ENCODE measurements at places on chromosomes 16 and 17. TPM values are rescaled to one million over a fixed set of nuclear protein-coding genes. Genes with fewer than 3 reads are reported as not detected.

- H3K36me3 ChIP-seq, result no peaks in the 10 kb centered on the region
- H3K27ac ChIP-seq, result no peak overlapping the region
- no peak for DNase-seq
- no peaks in the 10 kb centered on the region for H3K27me3 ChIP-seq
These were observed 51.5 kb downstream of the LDHD start for GRCh38 chr16:75065149-75065505.

DNA sequence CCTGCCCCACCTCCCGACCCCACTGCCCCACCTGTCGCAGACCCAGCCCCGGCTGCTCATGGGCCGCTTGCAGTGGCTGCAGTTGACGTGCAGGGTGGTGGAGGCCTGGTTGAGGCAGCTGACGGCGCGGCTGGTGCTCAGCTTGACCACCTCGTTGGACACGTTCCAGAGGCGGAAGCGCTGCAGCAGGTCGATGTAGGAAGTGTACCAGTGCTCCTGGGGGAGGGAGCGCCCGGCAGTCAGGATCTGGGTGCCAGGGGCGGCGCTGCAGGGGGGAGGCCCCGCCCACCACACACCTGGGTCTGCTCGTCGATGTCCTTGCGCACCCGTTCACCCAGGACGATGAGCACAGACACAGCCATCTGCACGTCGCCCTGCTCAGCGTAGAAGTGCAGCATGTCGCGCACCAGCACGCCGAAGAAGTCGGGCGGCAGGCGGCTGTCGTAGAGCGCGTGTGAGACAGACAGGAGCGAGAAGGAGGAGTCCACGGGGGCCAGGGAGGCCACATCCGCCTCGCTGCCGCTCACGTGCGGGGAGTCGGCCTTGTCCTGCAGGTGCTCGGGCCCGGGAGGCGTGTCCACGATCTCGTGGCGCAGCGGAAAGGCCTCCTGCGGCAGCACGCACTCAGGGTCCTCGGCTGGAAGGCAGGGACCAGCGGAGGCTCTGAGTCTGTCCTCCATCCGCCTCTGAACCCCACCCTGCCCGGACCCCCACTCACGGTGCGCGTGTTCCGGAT, 995 bp upstream of the JMJD8 start:
- H3K4me3 ChIP-seq, result peak overlapping the region; percentile 66
- H3K27ac ChIP-seq, result peak overlapping the region; percentile 84
- no peak for DNase-seq
- H3K27me3 ChIP-seq, result no peaks in the 10 kb centered on the region
- peaks cover 47% of the 10 kb centered on the region for H3K4me1 ChIP-seq
- H3K36me3 ChIP-seq, result peaks cover 15% of the 10 kb centered on the region

GRCh38 chr16:73031155-73031866, 16.6 kb downstream of the ZFHX3 start:
- no peak overlapping the region for H3K4me3 ChIP-seq
- H3K27me3 ChIP-seq, result no peaks in the 10 kb centered on the region
- DNase-seq, result no peak
- no peak overlapping the region for H3K27ac ChIP-seq
- no peaks in the 10 kb centered on the region for H3K36me3 ChIP-seq

DNA sequence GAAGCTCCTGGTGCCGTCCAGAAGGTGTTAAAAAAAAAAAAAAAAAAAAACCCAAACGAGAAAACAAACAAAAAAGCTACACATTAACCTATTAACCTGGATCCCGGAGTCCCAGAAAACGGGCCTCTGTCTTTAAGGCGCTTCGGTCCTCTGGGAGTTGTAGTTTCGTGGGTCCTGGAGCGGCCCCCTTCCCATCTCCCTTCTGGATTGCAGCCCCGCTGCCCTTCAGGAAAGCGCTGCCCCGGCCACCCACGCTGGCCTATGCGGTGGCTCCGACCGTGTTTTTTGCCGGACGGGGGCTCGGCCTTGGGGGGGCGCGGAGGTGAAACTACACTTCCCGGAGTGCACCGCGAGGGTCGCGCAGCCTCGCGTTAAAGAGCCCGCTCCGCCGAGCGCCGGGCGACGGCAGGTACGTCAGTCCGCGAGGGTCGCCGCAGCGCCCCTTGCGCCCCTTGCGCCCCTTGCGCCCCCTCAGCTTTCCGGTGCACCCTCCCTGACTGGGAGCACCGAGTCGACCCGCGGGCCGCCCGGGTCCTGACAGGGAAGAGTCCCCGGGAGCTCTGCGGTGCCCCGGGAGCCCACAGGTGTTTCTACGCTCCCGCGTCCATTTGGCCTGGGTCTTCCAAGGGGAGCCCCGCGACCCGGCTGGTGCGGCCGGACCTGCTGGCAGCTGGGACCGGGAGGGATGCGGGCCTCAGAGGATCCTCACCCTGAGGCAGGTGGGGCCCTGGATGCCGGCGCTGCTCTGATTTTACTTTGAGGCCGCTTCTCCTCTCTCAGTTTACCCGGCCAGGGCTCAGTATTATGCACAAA, at the start of gene FCSK:
Gene FCSK, plus strand, starts transcription at position 374 of the 813 bp plus-strand sequence. CDS start 8,596 bp downstream, outside the sequence.
- H3K4me3 ChIP-seq, result peak within 1 kb of the TSS; percentile 96
- H3K4me1 ChIP-seq, result no peaks in the 10 kb centered on the region
- no peaks in the 10 kb centered on the region for H3K36me3 ChIP-seq
- H3K27me3 ChIP-seq, result no peaks in the 10 kb centered on the region
- no peak for DNase-seq

GRCh38 chr16:50153596-50154419, 702 bp downstream of the TENT4B start:
- peak overlapping the region; percentile 86 for H3K4me3 ChIP-seq
- H3K4me1 ChIP-seq, result peaks cover 25% of the 10 kb centered on the region
- H3K27ac ChIP-seq, result peak overlapping the region; percentile 97
- H3K36me3 ChIP-seq, result no peaks in the 10 kb centered on the region
- H3K27me3 ChIP-seq, result no peaks in the 10 kb centered on the region

- no peaks in the 10 kb centered on the region for H3K36me3 ChIP-seq
- H3K27me3 ChIP-seq, result no peaks in the 10 kb centered on the region
- no peak for DNase-seq
- no peak overlapping the region for H3K27ac ChIP-seq
These were observed 126.0 kb upstream of the GOT2 start for GRCh38 chr16:58859958-58860669.

DNA sequence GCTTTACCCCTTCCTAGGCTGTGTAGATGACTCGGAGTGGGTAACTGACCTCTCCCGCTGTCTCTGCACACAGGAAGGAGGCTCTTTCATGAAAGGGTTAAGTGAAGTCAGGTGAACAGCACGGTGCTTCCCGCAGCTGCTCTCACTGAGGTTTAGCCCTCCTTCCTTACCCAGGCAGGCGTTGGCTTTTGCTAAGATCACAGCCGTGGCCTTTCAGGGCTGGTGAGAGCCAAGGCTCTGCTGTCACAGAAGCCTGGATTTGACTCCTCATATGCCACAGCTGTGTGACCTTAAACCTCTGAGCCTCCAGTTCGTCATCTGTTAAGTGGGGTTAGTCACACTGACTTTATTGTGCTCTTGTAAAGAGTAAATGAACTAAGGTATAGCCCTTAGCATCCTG, 90.9 kb upstream of the PLCG2 start:
- H3K27ac ChIP-seq, result no peak overlapping the region
- no peaks in the 10 kb centered on the region for H3K36me3 ChIP-seq
- no peaks in the 10 kb centered on the region for H3K27me3 ChIP-seq
- peaks cover 21% of the 10 kb centered on the region for H3K4me1 ChIP-seq
- H3K4me3 ChIP-seq, result no peak overlapping the region

DNA sequence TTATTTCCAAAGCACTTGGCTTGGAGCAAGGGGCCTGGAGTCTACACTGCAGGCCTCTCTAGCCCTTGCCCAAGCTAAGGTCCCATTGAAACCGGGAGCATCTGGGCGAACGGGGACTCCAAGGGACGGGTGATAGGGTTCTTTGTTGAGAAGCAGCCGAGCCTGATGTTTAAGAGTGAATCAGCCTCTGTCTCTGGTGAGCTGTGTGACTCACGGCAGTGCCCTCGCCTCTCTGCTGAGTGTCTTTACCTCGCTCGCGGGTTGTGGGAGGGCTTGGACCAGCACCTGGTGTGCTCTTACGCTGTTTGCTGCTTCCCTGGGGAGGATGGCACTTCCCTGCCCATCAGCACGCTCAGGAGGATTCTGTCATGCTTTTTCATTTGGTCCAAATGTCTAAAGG, 1.3 kb downstream of the HGS start:
- no peaks in the 10 kb centered on the region for H3K27me3 ChIP-seq
- H3K36me3 ChIP-seq, result no peaks in the 10 kb centered on the region
- peaks cover 28% of the 10 kb centered on the region for H3K4me1 ChIP-seq
- peak overlapping the region; percentile 92 for H3K27ac ChIP-seq
- peak overlapping the region; percentile 98 for H3K4me3 ChIP-seq

DNA sequence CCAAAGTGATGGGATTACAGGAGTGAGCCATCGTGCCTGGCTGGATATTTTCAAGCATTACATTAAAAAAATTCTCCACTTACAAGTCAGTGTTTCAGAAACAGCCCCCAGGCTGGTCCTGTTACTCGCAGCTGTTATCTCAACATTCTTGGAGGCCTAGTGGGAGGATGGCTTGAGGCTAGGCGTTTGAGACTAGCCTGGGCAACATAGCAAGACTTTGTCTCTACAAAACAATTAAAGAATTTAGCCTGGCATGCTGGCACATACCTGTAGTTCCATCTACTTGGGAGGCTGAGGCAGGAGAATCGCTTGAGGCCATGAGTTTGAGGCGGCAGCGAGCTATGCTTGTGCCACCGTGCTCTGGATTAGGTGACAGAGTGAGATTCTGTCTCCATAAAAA, 26.5 kb upstream of the SPNS3 start:
- no peaks in the 10 kb centered on the region for H3K4me1 ChIP-seq
- no peaks in the 10 kb centered on the region for H3K36me3 ChIP-seq
- no peak overlapping the region for H3K4me3 ChIP-seq
- no peaks in the 10 kb centered on the region for H3K27me3 ChIP-seq

DNA sequence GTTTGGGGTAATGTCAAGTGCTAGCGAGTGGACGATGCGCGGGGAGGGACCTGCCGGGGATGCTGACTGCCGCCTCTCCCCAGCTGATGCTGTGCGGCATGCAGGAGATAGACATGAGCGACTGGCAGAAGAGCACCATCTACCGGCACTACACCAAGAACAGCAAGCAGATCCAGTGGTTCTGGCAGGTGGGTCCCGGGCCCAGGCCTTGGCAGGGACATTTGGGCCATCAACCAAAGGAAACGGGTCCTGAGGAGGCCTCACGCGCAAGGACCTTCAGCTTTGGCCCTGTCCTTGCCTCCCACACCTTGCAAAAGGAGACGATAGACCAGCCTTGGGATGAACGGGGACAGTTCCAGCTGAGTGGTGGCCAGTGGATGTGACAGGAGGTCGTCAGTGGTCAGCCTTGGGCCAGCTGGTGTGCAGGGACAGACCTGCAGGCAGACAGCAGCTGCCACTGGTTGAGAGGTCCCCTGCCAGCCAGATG, 13.6 kb upstream of the CLEC18A start:
- no peak overlapping the region for H3K4me3 ChIP-seq
- peaks cover 96% of the 10 kb centered on the region for H3K36me3 ChIP-seq
- no peaks in the 10 kb centered on the region for H3K4me1 ChIP-seq
- no peak overlapping the region for H3K27ac ChIP-seq
- no peaks in the 10 kb centered on the region for H3K27me3 ChIP-seq

DNA sequence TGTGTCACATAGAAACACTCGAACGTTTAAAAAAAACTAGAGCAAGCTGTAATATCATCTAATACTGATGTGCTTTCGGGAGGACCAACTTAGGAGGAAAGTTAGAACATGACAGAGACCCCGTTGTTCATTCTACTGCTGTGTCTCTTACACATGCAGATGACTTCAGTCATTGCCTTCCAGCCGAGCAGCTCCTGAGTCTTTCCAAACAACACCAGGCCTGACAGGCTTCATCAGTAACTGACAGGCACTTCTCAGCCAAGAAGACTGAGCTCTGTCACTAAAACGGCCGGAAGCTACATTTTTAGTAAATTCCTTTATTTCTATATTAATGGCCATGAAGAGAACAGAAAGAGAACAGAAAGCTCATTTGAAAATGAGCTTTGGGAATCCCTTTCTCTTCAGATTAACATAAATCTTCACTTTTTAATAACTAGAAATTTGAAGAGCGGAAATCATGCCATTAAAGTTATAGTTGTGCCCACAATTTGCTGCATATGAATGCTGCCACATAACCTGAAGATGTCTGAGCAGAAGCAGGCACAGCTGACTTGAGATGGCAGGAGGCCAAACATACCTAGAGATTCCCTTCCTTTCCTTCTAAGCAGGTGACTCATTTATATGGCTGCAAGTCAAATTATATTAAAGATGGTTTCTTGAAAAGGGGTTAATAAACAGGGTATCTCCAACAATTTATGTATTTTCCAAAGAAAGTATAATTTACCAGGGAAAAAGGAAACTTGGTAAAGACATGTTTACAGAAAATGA, 148.9 kb downstream of the ITFG1 start:
- H3K4me1 ChIP-seq, result no peaks in the 10 kb centered on the region
- no peak for DNase-seq
- no peak overlapping the region for H3K4me3 ChIP-seq
- H3K36me3 ChIP-seq, result no peaks in the 10 kb centered on the region

DNA sequence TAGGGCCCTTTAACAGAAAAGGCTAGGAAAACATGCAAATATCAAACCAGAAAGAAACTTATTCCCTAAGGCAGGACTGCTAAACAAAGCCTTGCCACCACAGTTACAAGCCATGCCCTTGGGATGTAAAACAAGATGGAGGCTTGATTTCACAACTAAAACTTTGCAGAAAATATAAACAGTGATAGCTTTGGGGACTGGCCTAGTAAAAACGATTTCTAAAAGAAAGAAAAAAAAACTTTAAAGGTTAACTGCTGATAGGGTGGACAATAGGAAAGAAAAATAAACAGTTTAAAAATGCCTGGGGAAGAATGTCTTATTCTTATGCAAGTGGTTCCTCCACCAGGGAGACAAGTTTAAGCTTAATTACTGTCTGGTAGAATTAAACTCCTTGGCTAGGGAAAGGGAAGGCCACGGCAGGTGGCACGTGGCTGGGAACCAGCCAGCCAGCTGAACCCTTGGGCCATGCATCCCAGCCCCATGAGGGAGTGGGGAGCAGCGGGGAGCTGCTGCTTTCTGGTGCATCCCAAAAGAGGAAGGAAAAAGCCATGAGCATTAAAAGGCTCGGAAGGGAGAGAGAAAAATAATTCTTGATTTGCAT, 10.7 kb upstream of the TMC5 start:
- H3K4me3 ChIP-seq, result no peak overlapping the region
- H3K4me1 ChIP-seq, result no peaks in the 10 kb centered on the region
- DNase-seq, result no peak
- no peak overlapping the region for H3K27ac ChIP-seq
- no peaks in the 10 kb centered on the region for H3K36me3 ChIP-seq

GRCh38 chr16:23975293-23975692, 139.5 kb downstream of the PRKCB start:
- H3K27me3 ChIP-seq, result no peaks in the 10 kb centered on the region
- H3K4me1 ChIP-seq, result no peaks in the 10 kb centered on the region
- H3K4me3 ChIP-seq, result no peak overlapping the region
- H3K27ac ChIP-seq, result no peak overlapping the region
- DNase-seq, result no peak
- no peaks in the 10 kb centered on the region for H3K36me3 ChIP-seq

- peak; percentile 40 for DNase-seq
- peak overlapping the region; percentile 100 for H3K27ac ChIP-seq
- no peaks in the 10 kb centered on the region for H3K27me3 ChIP-seq
- H3K4me1 ChIP-seq, result peaks cover 3% of the 10 kb centered on the region
These were observed 3.2 kb upstream of the PER1 start for GRCh38 chr17:8155231-8155995.

Gene NATD1
- total RNA-seq, result 10.5 TPM

Gene GAST
- total RNA-seq, result not detected

Gene KIF1C
- total RNA-seq, result 79.0 TPM

Gene RGS11
- total RNA-seq, result 59.0 TPM

Gene TIMP2
- 333 TPM for total RNA-seq
